Activated CD4-positive, alpha-beta memory T cell treated with anti-CD3 and anti-CD28 coated beads for 36 hours (primary cell): ENCODE measurements at places on chromosomes 2 and 18. TPM values are rescaled to one million over a fixed set of nuclear protein-coding genes. Genes with fewer than 3 reads are reported as not detected.

GRCh38 chr2:217165547-217165946, 305.7 kb upstream of the TNP1 start:
- DNase-seq = no peak

GRCh38 chr2:20625491-20626391, 25.2 kb downstream of the HS1BP3 start:
- no peak for DNase-seq

GRCh38 chr2:26459991-26460612, 17.8 kb downstream of the OTOF start:
- no peak for DNase-seq

DNA sequence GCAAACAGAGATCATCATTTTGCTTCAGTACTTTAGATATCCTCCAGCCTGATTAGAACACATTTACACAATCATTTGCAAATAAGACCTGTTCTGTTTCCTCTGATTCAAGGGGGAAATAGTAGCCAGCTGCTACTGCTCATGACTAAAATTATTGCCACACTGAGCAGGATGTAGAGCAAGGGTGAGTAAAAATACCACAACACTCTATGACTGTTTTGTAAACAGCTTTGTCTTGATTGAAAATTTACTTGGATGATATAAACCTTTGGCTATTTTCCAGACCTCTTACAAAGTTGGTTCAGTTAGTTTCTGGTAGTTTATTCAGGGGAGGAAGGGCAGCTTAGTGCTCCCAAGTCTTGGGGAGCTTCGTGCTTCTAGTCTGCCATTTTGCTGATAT, 286.4 kb upstream of the CNTNAP5 start:
- no peak for DNase-seq

DNA sequence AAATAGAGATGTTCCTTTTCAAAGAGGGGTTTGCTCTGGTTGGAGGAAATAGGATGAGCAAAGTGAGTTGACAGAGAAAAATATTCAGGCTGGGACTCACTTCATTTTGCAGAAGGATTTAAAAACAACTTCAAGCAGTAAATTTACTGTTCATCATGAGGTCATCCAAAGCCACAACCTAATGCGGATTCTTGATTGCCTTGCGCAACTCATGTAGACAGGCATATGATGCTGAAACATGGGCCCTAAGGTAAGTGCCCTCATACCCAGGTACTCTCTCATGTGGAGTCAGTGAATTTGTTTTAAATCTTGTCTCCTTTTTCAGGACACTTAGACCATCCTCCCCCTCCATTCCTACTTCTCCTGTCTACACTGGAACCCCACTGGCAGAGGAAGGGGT, 51.9 kb upstream of the LYPD1 start:
- DNase-seq = no peak

- no peak for DNase-seq
Observed at GRCh38 chr2:152238016-152238415, 62.5 kb upstream of the STAM2 start.

DNA sequence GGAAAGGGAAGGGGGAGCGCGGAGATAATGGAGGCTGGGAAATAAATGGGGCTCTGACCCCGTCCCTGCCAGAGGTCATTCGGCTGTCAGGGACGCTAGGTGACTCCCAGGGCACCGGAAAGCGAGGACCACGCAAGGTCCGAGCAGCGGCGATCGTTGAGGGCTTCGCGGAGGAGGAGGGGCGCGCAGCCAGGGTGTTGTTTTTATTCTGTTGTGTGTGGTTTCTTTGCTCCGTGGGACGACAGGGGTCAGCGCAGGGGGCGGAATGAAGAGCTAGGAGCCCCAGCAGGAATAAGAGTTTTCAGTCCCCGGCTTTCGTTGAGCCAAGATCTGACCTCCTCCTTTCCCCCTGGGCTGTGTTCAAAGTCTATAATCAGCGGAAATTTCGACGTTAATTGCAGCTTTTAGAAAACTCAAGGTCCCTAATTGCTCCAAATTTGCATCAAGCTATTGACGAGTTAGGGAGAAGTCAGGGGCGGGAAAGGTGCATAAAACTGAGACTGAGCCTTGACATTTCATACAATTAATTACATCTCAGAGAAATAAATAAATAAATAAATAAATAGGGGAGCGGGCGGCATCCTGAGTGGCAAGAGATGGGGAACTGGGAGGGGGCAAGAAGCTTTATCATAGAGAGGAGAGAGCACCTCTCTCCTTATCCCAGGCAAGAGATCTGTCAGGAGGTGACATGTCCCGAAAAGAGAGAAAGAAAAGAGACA, 2.2 kb downstream of the GAD1 start:
- DNase-seq = no peak

- no peak for DNase-seq
Observed at GRCh38 chr18:11857177-11857887, 6.1 kb downstream of the CHMP1B start.

DNA sequence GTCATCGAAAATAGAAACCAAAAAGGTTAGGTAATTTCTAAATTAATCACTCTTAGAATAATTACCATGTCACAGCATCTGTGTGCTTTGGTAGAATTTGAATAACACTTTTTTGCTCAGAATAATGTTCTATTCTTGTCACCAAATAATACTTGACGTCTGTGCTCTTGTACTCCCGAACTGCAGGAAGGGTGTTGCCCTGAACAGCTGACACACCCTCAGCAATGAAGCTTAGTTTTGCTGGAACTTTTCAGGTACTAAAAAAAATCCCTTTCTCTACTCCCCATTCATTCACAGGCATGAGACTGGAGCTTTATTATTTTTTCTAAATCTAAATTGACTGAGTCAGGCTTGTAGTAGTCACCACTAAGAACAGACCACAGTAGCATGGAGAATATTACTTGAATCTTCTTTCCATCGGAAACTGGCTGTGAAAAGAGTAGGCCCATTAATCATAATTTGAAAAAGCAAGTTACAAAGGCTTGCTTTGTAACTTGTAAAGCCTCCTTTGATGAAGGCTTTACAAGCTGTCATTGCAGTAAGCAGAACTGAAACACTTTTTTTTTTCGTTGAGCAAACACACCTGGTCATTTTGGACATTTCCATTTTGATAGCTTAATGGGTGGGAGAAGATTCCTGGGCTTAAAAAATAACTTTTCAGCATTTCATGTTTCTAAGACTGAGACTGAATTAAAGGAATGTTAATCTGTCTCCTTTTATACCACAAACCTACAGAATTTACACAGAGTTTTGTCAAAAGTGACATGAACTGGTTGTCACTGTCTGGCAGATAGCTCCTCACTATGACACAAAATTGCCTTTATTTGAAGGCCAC, 70.3 kb upstream of the PELI1 start:
- peak; percentile 59 for DNase-seq

DNA sequence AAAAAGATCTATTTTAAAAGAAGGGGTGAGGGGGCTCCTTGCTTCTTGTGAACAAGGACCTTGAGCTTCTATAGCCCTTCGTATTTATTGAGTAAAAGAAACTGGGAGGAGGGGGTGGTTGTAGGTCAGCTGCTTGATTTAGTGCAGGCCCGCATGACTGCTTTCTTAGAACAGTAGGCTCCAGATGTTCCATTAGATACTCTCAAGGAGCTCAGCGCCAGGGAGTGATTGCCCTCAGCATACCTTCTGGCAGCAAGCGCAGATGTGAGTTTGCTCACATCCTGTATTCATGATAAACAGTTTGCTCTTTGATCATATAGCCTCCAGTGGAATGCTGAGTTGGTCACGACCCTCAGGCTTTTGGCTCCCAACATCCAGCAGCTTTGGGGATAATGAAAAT, 108.9 kb upstream of the XPO1 start:
- no peak for DNase-seq

DNA sequence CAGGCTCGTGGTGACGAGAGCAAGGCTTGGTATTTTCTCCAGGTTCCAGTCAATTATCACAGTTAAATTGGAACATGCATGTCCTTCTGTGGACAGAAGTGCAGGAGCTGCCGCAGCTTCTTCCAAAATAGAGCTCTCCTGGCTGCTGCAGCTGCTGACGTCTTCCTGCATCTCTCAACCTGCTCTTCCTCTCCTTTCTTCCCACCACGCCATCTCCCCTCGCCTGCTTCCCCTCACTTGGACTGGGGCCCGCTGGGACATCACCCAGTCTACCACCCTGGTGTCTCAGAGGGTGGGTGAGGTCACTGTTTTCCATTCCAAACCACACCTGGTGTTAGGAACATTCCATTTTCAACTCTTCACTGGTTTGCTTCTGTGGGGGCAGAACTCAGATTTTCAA, 41.4 kb downstream of the SPP2 start:
- DNase-seq = no peak

DNA sequence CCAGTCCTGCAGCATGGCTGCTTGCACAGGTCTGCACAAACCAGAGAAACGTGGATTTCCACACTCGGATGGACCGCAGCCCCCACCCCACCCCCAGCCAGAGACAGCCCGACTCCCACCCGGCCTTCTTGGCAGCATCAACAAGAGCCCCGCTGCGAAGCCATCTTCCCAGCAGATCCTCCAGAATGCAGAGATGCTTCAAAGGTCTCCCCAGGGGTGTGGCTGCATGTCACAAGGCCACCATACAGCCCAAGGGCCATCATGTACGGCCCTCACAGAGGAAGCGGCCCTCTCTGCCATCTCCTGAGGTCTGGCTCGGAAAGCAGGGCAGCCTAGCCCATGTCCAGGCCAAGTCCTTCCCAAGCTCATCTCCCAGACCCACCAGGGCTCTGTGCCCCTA, 11.5 kb downstream of the DNMT3A start:
- DNase-seq = no peak

DNA sequence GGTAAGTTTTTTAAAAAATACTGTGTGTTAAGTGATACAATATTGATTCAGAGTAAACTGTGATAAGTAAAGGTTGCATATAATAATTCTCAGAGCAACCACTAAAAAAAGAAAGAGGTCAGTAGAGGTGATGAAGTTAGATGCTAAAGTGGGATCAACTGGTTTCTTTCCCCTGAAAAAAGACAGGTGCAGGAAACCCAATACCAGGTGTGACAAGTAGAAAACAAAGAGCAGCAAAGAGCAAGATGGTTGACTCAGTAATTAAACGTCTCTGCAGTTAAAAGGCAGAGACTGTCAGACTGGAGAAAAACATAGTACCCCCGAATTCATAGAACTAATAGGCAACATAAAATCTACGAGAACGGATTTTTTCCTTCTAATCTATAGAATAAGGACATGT, 128.3 kb downstream of the ATP9B start:
- DNase-seq = no peak

GRCh38 chr18:2448565-2449151, 122.6 kb downstream of the METTL4 start:
- DNase-seq = no peak

DNA sequence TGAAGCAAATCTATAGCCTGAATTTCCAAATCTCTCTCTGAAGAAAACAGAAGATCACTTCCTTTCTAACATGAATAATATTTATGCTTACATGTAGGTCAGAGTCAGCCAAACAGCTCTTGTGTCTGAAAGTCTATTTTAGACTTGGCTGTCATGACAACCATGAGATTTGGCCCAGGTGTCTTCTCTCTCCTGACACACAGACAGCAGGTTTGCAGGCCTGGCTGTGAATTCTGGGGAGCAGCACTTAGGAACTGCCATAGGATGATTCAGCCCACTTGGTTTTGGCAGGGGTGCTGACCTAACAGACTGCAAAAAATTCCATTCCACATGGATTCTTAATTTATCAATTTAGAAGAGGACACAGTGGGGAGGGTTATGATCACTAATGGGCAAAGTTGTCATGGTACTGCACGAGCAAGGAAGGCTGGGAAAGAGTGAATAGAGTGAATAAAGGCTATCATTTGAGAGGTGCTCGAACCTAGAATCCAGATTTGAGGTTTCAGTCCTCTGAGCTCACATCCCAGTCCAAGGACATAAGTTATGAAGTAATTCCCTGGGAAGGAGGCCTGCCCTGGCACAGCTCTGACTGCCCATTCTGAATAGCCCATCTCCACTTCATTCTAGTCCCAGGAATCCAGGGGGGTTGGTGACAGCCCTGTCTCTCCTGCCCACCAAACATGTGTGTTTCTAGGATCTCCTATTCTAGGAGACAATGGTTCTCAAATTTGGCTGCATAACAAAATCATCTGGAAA, 453.9 kb upstream of the TRIB2 start:
- DNase-seq = no peak

GRCh38 chr2:18612133-18612532, 22.8 kb upstream of the NT5C1B start:
- no peak for DNase-seq

DNA sequence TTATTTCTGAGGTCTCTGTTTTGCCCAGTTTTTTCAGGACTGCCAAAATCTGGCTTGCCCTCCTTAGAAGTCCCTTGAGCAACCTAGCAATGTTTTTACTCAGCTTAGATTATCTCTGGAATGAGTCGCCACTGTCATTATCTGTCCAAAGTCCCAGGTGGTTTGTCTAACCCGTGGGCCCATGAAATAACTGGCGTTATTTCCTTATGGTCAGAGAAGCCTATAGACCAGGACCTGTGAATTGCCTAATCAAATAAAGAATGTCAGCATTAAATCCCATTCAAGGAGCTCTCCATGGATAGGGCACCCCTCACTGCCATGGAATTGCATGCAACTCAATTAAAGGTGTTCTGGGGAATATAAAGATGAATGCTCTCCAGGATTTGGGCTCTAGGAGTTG, 373.9 kb downstream of the SETBP1 start:
- no peak for DNase-seq

DNA sequence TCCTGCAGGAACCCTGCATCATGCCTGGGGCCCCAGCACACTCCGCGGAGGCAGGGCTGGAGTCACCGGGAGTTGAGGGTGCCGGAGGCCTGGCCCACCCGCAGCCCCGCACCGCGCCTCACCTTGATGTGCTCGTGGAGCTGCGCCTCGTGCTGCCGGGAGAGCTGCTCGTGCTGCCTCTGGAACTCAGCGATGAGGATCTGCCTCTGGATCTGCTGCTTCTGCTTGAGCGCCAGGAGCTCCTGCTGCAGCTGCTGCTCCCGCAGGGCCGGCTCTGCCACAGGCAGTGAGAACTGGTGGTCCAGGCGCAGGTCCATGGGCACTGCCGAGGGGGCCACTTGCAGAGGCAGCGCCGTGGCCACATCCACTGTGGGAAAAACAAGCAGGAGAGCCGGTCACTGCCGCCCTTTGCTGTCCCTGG, 211.1 kb downstream of the HDAC4 start:
- no peak for DNase-seq

DNA sequence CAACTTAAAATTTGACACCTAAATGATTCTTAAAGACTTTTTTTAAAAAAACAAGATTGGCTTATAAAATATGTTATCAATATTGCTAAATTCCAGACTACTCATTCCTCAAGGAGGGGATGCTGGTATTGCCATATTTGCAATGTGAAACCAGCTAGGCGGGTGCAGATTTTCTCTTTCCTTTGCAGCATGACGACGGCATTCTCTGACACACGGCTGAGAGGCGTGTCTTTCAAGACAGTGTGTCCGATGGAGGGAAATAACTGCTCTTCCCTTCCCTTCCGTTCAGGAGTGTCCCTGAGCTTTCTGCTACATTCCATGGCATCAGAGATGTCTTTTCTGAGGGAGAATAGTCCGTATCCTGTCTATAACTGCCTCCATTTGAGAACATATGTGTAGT, 38.2 kb upstream of the CNGA3 start:
- DNase-seq = no peak

Gene RIT2
- not detected for total RNA-seq

Gene ABCG8
- total RNA-seq = not detected

Gene CASP10
- 15.9 TPM for total RNA-seq
